ENCODE measurements at places on chromosomes 7 and 10.

DNA sequence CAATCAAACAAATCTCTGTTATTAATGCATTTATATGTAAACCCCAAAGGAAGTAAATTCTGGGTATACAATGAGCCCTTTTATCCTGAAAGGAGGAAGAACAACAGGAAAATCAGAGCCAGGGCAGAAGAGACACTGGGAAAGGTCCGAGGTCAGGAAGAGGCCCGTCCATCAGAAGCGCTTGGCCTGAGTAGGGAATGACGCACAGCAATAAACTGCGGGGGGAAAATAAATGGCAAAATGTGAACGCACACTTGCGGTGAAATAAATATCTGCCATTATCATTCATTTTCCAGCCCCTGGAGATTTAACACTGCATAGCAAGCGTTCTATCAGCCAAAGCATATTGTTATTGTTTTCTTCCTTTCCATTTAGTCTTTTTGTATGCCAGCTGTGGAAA, 243.4 kb downstream of the COBL start:
- no peak for DNase-seq

DNA sequence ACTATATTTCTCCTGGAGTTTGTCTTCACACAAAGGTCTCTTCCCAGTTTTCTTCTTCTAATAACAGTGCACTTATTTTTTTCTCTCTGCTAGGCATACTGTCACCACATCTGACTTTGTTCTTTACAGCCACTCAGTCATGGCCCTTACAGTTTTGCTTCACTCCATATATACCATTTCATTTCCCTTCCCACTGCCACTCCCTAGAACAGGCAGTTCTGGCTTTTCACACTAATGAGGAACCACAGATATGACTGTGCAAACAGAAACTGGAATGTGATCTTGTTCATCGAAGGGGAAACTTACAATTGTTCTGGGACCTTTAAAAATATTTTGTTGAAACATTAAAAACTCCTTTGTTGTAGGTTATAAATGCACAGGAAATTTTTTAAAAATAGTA, 67.3 kb downstream of the EPDR1 start:
- DNase-seq, result no peak

DNA sequence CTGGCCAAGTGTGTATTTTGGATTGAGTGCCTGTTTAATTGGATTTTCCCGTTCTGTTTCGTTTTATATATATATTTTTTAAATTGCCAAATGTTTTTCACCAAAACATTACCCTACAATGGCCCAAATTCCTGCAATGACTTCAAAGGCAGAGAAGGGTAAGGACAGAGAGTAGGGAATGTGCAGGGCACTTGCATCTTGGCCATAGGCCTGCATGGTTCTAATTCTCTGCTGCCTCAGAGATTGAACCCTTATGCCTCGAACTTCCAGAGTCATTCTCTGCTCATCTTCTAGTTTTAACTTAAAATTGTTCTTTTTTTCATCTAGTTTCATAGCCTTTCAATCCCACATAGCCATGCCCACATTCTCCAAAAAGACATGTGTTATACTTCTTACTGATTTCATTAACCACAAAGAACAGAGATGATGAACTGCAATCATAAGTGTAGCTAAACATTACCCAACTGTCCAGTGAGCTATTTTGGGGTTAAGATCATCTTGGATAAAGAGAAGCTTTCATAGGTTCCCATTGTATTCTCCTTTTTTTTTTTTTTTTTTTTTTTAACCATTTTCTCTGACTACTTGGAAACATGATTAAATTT, 177.6 kb downstream of the PLXDC2 start:
- no peak for DNase-seq

GRCh38 chr10:2990764-2991163, 76.6 kb upstream of the PFKP start:
- DNase-seq, result no peak

DNA sequence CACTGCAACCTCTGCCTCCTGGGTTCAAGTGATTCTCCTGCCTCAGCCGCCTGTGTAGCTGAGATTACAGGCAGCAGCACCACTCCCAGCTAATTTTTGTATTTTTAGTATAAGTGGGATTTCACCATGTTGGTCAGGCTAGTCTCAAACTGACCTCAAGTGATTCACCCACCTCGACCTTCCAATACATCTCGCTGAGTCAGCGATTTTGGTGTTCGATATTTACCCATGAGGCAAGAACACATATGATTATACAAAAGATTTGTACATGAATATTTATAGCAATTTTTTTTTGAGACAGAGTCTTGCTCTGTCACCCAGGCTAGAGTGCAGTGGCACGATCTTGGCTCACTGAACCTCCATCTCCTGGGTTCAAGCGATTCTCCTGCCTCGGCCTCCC, 19.8 kb downstream of the PNLIP start:
- DNase-seq, result no peak

DNA sequence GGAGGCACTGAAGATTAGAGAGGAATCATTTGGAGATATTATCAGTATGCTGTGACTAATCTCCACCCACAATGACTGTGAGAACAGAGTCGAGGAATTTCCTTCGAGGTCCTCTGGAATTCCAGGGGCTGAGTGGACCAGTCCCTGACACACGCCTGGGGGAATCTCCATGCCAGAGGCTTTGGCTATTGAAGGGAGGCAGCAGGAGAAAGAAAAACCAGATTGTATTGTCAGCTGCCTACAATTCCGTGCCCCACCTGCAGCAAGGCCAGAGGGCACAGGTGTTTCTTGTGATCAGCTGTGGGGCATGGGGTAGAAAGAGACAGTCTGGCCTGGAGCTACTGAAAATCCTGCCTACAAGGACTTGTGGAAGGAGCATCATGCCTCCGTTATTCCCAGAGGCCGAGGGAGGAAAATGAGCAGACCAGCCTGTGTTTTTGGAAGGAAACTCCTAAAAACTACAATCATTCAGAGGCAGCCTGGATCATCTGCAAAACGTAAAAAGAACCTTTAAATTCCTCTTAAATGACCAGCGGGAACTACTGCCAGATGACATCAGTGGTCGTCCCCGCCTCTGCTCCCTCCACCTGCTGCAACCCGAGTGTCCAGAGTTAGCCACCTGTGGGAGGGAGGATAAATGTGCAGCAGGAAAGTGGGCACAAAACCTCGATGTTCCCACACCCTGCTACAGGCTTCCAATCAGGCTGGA, 25.4 kb upstream of the ANK3 start:
- no peak for DNase-seq

Measured in activated CD4-positive, alpha-beta T cell treated with anti-CD3 and anti-CD28 coated beads, Interleukin-2, amount 50 U/mL, for 24 hours (primary cell).